NCI-H1417 (cell line): ENCODE measurements at places on chromosomes 6 and 20.

- no peak for DNase-seq
Observed at GRCh38 chr6:1087154-1087843, 224.6 kb upstream of the FOXQ1 start.

DNA sequence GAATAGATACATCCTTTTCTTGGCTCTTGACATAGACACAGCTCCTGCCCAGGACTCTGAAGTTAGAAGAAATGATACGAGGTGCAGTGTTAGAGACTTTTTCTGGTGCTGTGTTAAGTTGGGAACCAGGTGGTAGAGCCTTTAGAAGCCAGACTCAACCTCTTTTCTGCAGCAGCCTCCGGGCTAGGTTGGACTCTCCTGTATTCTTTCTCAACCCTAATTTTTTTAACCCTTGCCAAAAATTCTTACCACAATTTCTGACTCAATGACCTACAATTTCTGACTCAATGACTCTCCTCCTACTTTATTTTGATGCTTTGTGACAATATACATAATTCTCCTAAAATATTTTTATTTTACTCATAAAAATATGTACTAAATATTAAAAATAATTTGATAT lies 127.4 kb upstream of the PRL start:
- DNase-seq, result no peak

DNA sequence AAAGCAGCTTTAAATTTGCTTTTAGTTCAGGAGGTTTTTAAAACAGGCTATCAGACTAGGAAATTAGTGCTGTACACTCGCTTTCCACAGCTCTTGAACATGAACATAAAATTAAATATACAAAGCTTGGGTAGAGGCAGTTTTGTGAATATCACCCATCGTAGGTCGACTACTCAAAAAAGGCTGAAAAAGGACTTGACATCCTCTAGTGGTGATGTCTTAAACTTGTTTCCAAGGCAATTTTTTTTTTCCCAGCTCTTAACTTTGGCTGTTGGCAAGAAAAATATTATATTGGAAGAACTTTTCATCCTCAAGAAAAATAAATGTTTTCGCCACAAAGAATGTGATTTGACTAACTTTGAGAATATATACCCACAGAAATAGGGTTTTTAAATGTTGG lies 2.9 kb downstream of the MAP7 start:
- DNase-seq, result peak; percentile 23

- DNase-seq, result peak; percentile 87
Observed at GRCh38 chr20:32091888-32092346, 17.6 kb upstream of the TM9SF4 start.

GRCh38 chr6:113570641-113571040 lies 286.5 kb upstream of the MARCKS start:
- no peak for DNase-seq

- DNase-seq, result no peak
Observed at GRCh38 chr20:38023181-38024001, 9.9 kb downstream of the TTI1 start.

DNA sequence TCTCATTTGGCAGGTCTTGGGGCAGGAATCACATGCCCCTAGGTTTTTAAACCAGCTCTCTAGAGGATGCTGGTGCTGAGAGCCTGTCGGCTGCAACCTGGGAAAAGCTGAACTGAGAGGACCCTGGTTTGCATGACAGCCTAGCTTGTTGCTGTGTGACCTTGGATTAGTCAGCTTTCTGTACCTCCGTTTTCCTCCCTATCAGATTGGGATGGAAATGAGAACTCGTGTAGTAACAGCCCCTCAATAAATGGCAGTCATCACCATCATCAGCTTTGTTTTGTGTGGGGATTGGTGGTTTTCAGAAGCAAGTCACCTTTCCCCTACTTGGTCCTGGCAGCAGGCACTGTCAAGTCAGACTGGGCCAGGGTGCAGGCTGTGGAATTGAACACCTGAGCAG lies 75.2 kb upstream of the MYL9 start:
- no peak for DNase-seq

DNA sequence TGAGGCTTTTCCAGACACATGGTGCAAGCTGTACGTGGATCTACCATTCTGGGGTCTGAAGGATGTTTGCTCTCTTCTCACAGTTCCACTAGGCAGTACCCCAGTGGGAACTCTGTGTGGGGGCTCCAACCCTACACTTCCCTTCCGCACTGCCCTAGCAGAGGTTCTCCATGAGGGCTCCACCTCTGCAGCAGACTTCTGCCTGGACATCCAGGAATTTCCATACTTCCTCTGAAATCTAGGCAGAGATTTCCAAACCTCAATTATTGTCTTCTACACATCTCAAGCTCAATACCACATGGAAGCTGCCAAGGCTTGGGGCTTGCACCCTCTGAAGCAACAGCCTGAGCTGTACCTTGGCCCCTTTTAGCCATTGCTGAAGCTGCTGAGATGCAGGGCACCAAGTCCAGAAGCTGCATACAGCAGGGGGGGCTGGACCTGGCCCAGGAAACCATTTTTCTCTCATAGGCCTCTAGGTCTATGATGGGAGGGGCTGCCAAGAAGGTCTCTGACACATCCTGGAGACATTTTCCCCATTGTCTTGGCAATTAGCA lies 11.6 kb downstream of the PDSS2 start:
- DNase-seq, result no peak

- no peak for DNase-seq
Observed at GRCh38 chr20:46014517-46015396, 6.0 kb downstream of the MMP9 start.

DNA sequence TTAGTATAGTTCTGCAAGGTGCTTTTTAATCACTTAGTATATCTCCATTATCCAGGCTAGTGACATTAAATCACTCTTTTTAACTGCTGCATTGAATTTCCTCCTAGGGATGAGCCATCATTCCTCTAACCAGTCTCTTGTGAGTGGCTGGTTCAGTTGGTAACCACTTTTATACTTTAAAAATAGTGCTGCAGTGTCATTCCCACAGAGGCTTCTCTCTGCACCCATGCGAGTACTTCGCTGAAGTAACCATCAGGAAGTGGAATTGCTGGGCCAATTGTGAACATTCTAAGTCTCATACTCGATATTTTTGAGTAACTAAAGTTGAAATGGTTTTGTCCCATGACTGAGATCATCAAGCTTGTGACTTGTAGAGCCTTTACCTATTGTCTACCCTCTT lies 2.1 kb downstream of the BTN3A2 start:
- no peak for DNase-seq

- peak; percentile 75 for DNase-seq
Observed at GRCh38 chr6:88629838-88630494, 333.5 kb downstream of the RNGTT start.

DNA sequence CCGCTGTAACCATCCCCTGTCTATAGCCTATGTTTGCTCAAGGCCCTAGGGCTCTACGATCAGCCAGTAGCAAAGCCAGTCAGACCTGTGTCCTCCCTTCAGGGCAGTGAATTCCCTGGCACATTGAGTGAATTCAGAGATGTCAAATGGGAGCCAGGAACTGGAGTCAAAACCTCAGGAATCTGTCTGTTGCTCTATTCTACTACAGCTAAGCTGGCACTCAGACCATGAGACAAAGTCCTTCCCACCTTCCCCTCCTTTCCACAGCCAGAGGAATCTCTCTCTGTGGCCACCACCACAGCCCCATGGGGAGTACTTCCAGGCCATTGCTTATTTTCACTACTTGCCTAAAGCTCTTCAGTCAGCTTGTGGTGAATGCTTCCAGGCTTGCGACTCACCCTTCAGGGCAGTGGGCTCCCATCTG lies 82.0 kb downstream of the PKIB start:
- no peak for DNase-seq

DNA sequence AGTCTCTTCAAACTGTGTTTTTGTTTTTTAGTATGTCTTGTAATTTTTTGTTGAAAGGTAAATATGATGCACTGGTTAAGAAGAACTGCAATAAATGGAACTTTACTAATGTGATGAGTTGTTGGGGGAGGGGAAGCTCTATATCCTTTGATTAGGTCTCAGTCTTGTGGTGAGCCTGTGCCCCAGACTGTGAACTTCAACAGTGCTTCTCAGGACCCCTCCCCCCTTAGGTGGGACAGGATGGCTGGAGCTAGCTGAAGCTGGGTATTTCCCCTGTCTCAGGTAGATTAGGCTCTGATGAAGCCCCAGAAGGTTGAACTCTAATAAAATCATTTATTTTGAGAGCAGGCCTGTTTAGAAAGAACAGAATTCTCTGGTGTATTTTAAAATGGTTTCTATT lies 31.4 kb upstream of the TASP1 start:
- DNase-seq, result no peak

DNA sequence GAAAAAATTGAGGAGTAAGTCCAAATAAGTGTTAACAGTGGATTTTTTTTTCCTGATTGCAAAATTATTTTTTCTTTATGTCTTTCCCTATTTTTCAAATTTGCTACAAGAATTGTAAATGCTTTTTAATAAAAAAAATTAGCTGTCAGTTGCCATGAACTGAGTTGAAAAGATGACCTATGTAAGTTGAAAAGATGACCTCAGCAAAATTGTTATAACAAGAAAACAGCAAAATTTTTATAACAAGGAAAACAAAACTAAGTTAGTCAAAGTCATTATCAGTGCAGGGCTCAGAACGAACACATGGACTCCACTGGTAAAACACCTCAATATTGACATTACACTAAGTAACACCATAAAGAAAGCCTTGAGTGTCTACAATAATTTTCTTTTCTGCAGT lies 207.0 kb upstream of the HDDC2 start:
- DNase-seq, result no peak

DNA sequence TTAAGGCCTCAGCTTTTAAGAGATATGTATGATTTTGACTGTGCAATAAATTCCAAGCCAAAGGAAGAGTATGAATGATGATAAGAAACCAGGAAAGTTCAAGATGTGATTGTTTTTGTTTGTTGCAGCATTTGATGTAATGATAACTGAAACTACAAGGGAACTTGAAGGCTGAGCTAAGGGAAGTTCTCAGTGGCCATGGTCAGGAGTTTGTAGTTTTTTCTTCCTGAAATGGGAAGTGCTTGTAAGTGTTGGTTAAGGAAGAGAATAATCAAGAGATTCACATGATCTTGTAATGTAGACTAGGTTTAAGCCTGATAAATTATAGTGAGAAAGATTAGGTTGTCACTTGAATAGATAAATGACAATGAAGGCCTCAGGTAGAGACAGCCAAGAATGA lies 53.4 kb downstream of the PTCHD4 start:
- no peak for DNase-seq

GRCh38 chr6:15023448-15023847 lies 222.4 kb upstream of the JARID2 start:
- DNase-seq, result no peak

DNA sequence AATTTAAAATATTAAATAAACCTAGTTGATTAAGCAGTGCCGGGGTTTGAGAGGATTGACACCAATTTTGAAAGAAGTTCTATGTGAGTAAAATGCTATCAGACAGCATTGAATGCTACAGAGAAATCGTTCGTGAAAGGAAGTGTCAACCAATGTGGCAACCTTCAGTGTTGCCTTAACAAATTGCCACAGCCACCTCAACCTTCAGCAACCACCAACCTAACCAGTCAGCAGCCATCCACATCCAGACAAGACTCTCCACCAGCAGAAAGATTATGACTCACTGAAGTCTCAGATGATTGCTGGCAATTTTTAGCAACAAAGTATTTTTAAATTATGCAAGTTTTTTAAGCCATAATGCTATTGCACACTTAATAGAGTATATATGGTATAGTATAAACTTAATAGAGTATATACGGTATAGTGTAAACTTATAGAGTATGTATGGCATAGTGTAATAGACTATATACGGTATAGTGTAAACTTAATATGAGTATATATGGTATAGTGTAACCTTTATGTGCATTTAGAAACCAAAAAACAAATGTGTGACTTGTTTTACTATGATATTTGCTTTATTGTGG lies 65.3 kb upstream of the ID4 start:
- DNase-seq, result no peak

- DNase-seq, result no peak
Observed at GRCh38 chr6:27678469-27678868, 205.6 kb upstream of the ZNF184 start.

DNA sequence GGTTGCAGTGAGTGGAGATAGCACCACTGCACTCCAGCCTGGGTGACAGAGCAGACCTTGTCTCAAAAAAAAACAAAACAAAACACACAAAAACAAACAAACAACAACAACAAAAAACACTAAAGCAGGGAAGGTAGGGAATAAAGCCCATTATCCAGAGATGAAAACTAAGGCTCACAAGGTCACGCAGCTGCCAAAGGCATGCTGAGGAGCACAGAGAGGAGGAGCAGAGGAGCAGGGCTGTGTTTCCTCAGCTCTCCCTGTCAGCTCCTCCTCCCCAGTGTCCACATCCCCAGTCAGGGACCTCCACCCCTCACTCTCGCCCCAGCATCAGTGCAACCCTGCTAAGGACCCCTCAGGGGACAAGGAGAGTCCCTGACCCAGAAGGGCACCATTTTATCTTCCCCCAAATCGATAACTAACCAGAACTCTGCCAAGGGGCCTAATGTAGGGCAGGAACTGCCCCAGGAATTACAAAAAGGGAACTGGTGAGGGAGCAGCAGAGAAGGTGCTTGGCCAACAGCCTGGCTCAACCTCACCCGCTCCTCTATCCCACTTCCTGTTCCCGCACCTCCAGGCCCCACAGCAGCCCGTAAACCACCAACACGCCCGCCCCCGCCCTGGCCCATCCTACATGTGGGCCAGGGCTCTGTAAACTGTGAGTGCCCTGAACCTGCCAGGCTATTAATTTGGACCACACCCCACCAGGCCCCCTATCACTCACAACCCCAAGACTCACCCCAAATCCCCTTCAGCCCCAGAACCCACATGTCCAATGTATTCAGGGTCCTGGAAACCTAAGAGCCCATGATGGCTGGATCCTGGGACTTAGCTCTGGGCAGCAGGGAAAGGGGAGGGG lies 9.0 kb downstream of the TEAD3 start:
- no peak for DNase-seq

DNA sequence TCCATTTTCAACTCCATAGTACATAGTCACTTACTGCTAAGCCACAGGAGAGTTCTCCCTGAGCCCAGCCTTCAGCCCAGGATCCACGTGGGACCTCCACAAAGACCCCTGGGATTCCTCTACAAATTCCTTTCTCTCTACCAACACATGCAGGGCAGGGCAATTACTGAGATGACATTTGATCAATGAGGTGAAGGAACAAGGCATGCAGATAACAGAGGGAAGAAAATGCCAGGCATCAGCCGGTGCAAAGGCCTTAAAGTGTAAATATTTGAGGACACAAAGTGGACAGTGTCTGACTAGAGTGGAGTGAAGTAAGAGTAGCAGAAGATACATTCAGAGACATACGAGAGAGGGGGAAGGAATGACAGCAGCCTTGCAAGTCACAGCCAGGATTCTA lies 70.2 kb downstream of the HS3ST5 start:
- DNase-seq, result no peak

- DNase-seq, result no peak
Observed at GRCh38 chr6:37748118-37748517, 50.4 kb upstream of the MDGA1 start.

GRCh38 chr20:51937779-51938178 lies 135.5 kb upstream of the SALL4 start:
- DNase-seq, result no peak

DNA sequence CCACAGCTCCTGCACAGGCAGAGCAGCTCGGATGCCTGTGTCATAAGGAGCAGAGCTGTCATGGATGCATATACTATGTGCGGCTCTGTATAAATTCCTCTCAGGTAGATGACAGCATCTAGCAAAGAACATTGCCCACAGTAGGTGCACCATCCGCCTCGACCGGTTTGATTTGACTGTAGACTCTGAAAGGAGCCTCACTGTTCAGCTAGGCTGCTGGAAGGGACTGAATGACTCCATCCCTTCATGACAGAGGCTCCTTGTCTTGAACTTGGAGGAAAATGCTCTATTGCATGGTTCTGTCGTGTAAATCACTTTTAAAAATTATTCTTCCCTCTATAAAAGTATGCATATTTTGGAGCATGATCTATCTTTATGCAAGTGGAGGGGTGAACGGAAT lies 128.8 kb upstream of the QKI start:
- DNase-seq, result no peak

GRCh38 chr20:62728028-62728780 lies 19.6 kb downstream of the NTSR1 start:
- no peak for DNase-seq
